Activated gamma-delta T cell (primary cell): ENCODE measurements at places on chromosomes 7 and 10.

DNA sequence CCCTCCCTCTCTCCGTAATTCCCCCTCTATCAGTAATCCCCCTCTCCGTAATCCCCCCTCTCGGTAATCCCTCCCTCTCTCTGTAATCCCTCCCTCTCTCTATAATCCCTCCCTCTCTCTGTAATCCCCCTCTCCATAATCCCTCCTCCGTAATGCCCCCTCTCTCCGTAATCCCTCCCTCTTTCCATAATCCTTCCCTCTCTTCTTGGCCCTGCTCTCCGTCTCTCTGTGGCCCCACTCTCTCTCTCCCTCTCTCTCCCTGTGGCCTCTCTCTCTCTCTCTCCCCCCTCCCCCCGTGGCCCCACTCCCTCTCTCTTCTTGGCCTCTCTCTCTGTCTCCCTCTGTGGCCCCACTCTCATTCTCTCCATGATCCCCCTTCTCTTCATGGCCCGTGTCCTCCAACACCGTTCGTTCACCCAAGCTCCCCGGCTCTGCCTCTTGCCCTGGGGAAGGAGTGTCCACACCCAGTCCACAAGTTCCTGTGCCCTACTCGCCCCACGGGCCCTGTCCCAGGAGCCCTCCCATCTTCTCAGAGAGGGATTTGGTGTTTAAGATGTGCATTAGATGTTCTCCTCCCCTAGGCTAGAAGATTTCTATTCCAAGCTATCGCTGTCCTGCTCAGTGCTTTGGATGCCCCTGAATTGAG lies 19.8 kb downstream of the SHH start:
- no peak for DNase-seq

- no peak for DNase-seq
Measured at GRCh38 chr10:118870467-118871243, 115.9 kb upstream of the CACUL1 start.

GRCh38 chr10:74322565-74322964 lies 171.5 kb downstream of the ADK start:
- no peak for DNase-seq

DNA sequence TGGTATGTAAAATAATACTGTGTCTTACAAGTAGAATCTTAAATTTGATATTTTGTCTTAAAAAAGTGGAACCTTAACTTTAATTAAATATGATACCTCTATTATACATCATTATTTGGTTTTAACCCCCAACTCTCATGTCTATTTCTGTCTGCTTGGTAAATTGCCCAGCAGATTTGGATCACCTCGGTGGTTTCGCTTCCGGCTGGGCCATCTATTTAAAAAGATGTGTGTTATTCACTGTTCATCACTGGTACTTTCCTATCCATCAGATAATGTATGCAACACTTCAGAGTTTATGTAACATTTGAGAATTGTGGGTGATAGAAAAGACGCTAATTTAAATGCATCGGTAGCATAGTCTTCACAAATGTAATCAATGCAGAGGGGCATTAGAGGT lies 119.7 kb downstream of the SND1 start:
- DNase-seq, result no peak

- no peak for DNase-seq
Measured at GRCh38 chr7:51233374-51233773, 83.2 kb downstream of the COBL start.

DNA sequence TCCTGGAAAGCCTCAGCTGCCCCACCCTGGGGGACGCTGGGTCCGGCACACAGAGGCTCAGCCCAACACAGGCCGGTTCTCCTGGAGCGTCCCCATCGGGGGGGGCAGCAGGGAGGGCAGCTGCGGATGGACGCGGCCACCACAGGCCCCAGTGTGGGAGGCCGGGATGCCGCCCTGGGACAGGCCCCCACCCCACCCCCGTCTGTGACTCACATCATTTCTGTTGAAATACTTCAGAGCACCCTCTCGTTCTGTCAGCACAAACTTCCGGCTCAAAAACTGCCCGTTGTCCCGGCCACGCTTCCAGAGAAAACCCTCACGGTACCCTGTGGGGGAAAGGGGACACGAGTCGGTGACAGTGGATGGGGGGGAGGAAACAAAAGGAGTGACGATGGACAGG lies 28.5 kb downstream of the GET4 start:
- DNase-seq, result no peak

- DNase-seq, result no peak
Measured at GRCh38 chr7:20199015-20199737, 18.0 kb downstream of the MACC1 start.

DNA sequence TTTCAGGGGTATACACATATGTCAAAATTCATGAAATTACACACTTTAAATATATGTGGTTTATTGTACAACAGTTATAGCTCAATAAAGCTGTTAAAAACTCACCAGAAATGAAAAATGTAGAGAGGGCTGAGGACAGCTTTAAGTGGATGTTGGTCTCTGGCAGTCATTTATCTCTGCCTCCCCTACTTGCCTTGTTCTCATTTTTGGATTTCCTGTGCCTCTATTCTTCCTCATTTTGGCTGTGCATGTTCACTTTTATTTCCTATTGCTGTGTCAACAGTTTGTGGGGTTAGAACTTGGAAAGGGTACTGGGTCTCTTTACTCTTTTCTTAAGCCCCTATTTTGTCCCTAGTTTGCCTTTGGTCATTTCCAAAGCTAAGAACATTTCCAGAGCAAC lies 18.6 kb upstream of the MEST start:
- no peak for DNase-seq

DNA sequence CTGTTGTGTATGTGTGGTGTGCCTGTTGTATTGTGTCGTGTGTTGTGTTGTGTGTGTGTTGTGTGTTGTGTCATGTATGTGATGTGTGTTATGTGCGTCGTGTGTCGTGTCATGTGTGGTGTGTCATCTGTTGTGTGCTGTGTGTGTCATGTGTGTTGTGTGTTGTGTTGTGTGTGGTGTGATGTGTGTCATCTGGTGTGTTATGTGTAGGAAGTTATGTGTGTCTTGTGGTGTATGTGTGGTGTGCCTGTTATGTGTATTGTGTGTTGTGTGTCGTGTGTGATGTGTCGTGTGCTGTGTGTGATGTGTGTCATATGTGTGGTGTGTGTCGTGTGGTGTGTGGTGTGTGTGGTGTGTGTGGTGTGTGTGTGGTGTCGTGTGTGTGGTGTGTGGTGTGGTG lies 145.2 kb downstream of the DNAJB6 start:
- no peak for DNase-seq

- no peak for DNase-seq
Measured at GRCh38 chr7:80264769-80265495, 130.3 kb downstream of the GNAI1 start.

DNA sequence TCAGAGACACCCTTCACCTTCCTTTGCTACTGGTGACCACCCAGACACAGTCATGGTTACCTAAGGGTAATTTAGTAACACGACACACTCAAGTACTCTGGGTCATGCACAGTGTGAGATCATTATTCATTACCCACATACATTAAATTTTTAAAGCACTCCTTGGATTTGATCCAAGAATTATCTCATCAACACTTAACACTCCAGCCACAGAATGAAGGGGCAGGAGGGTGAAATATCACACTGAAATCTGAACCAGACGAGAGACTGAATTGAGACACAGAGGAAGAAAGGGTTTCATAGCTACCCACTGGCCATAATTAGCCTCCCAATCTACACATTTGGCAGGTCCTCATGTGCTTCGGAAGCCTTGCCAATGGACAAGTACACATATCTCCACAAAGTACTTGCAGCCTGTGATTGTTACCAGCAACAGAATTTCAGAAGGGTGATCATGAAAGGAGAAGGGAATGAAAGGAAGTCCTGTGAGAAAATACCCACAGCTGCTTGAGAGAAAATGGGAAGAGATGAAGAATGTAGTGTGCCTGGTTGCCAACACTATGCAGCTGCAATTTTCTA lies 189.3 kb downstream of the POLR1F start:
- DNase-seq, result no peak

GRCh38 chr10:49138361-49138891 lies 4.6 kb upstream of the FAM170B start:
- DNase-seq, result no peak

GRCh38 chr7:2474224-2474623 lies 2.0 kb downstream of the GRIFIN start:
- no peak for DNase-seq

- no peak for DNase-seq
Measured at GRCh38 chr7:107614425-107614824, 34.4 kb downstream of the BCAP29 start.

DNA sequence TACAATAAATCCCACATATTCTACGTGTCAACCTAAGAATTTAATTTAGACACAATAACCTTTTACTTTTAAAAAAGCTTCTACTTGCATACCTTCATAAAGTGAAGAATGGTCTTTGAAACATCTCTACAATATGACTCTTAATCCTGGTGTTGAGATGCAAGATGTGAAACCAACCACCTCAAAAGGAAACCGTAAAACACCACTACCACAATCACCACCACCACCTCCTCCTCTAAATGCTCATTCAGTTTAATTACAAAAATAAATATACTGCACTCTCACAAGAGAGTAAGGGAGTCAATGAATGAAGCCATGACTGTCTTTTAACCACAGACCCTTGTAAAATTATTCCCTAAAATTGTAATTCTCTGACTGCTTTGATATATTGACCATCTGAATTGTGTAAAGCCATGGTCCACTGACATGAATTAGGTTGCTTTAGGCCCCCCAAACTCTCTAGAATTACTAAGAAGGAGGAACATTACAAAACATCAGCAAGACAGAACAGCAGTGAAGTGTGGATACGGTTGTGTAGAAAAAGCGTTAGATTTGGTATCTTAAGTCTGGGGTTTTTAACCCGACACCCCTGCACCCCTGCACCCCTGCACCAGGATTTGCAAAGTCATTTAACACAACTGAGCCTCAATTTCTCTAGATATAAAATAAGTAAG lies 171.4 kb downstream of the SFMBT2 start:
- no peak for DNase-seq

DNA sequence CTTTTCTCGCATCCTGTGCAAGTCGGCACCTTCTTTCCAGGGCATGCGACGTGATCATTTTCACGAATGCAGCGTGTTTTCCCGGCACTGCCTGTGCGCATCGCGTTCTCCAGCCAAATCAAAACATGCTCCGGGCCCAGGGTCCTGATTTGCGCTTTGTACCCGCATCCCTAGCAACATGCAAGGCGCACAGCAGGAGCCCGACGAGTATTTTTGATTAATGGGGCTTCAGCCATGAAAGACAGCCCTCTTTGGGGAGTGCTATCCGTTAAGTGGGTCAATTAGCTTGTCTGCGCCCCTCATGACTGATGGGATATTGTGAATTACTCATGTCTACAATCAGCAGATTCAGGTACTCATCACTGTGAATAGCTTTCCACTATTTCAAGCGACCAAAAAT lies 243.3 kb upstream of the RNF32 start:
- DNase-seq, result no peak

GRCh38 chr7:37719077-37719476 lies 35.5 kb downstream of the GPR141 start:
- DNase-seq, result no peak

GRCh38 chr7:41187322-41187721 lies 515.6 kb downstream of the INHBA start:
- DNase-seq, result no peak

GRCh38 chr7:44811571-44811970 lies 15.1 kb downstream of the PPIA start:
- no peak for DNase-seq

DNA sequence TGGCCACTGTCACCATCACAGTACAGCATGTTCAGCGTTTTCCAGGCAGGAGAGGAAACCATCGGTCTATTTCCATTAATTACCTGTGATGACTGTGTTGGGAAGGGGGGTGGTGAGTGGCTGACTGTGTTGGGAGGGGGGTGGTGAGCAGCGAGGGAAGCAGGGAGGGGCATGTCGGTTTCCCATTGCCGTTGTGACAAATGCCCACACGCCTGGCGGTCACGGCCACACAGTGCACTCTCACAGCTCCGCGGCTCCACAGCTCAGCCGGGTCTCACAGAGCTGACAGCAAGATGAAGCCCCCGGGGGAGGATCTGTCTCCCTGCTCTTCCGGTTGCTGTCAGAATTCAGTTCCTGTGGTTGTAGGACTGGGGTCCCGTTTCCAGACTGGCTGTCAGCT lies 39.0 kb downstream of the AP5Z1 start:
- DNase-seq, result no peak

- no peak for DNase-seq
Measured at GRCh38 chr10:124626759-124627380, 117.3 kb downstream of the FAM53B start.

DNA sequence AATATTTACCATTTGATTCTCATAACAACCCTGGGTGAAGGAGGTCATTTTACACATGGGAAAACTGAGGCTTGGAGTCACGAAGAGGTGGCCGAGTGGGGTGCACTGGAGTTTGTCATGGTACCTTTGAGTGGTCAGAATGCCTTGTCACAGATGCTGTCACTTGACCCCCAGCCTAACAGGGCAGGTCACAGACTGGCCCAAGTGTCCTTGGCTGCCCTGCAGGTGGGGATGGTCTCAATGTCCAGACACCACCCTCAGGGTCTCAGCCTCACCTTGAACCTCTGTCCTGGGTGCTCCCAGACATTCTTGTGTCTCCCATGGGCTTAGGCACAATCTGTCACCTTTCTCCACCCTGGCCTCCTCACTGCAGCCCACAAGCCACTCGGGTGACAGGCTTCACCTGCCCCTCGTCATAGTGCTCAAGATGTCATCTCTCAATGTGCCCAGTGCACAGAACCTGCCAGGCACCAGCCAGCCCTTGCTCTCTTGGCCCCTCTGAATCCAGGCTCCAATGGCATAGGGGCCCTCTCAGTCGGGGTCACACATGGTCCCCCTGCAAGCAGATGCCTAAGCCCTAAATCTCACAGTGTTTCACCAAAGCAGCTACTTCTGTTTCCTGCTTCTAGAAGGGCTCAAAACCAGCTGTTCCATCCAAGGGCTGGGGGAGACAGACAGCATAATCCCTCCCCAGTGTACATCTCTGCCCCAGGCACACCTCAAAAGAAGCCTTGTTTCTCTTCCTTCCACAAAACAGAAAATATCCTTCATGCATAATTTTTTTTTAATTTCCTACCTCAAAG lies 76.8 kb upstream of the NANOS1 start:
- DNase-seq, result no peak

DNA sequence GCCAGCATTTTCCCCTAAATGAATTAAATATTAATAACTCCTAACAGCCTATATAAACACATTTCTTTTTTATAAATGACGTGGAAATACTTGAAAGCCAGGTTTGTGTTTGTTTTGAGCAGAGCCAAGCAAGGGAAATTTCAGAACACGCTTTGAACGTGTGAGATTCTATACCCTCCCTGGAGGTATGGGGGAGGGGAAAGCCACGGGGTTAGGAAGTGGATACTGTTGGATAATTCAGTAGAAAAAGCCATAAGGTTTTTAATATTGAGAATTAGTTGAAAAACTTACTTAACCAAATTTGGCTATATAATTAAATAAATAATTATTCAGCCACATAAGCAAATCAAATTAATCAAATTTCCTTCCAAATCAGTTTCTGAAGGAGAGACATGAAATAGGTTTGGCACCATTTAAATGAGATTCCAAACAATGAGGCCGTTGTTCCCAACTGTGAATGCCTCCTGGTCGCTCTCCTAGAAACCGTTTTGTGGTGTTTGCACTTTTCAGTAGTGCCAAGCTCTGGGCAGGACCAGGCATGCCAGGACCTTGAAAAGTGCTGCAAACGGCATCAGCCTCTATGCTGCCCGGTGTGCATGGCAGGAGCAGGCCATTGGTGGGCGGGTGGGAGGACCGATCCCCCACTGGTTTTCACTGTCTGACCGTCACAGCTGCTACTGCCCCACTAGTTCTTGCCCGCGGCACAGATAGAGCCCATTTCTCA lies 88.1 kb downstream of the SEPTIN14 start:
- DNase-seq, result no peak
